Amygdala (tissue), 56 donors: ENCODE measurements at places on chromosomes 11 and 22.

DNA sequence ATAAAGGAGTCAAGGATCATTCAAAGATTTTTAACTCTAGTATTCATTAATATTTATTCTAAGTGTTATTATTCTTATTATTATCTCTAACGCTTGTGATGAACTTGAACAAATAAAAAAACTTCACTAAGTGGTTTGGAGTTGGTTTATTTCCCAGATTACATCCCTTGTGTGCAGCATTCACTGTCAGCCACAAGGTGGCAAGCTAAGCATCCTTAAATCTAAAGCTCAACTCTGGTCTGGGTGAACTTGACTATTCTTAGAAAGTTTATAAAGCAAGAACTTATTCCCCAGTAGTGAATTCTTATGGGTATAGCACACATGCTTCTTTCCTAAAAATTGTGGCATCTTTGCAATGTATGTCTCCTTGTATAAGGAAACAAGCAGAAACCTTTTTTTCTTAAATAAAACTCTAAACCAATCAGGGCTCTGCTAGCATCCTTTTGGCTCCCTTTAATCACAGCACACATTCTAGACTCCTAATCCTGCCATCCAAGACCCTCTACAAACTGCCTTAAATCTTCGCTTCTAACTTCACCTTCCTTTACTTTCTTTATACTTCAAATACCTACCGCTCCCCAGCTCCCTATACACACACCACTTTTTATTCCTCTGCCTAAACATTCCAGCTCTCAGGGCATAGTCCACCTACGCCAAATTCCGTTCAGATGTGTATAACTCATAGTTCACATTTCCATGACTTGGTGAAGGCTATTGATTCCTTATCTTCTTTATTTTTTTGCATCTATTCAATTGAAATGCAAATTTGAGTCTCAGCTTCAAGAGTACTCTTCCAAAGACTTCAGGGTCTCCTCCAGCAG lies 1068.8 kb downstream of the DLG2 start:
- no peak for DNase-seq

GRCh38 chr11:1261241-1262071 lies 38.6 kb downstream of the MUC5B start:
- DNase-seq = no peak

GRCh38 chr11:10329935-10330334 lies 25.1 kb downstream of the ADM start:
- no peak for DNase-seq

GRCh38 chr11:47071341-47071740 lies 105.3 kb downstream of the ARFGAP2 start:
- no peak for DNase-seq

GRCh38 chr11:76592025-76592914 lies 78.3 kb downstream of the LRRC32 start:
- no peak for DNase-seq

DNA sequence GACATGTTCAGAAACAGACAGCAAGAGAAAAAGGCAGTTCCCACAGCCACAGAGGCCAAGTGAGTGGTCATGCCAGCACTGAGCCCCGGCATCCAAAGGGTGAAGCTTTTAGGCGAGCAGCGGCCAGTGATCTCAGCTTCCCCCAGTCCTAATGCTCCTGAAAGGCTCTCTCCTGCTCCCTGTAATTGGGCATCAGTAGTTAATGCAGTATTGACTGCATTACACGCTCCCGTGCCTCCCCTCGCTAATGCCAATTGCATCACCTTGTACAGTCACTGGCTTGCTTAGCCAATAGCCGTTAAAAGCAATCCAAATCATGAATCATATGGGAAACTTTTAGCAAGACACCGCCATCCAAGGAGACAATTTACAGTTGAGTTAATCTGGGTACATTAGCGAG lies 4.9 kb downstream of the LMO1 start:
- DNase-seq = no peak
